ENCODE measurements at places on chromosomes 12 and 14.

GRCh38 chr12:131912518-131913274 is 16.4 kb upstream of the PUS1 start:
- DNase-seq = no peak

DNA sequence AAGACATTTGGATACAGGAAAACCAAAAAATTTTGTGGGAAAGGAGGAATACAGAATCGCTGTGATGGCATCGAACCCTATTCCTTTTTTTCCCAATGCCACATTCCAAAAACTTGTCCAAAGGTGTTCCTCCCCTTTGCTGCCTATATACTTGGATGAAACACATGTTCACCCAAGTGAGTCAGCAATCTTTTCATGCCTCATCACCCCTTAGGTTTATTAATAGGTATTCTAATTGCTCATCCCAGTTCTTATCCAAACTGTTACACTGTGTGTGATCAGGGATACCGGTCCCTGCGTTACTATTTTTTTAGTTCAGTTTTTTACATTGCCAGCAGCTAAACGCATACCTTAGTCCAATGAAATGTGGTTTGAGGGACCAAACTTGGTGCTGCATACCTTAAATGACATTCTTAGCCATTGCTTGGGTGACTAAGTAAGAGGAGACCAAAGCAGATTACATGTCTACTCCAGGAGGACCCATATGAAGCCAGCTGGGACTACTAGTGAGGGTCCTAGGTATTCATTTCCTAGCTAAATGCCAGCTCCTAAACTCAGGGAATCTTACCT is 20.6 kb upstream of the ST8SIA1 start:
- DNase-seq = no peak

- no peak for DNase-seq
Observed at GRCh38 chr14:91336093-91336450, 81.5 kb downstream of the CCDC88C start.

DNA sequence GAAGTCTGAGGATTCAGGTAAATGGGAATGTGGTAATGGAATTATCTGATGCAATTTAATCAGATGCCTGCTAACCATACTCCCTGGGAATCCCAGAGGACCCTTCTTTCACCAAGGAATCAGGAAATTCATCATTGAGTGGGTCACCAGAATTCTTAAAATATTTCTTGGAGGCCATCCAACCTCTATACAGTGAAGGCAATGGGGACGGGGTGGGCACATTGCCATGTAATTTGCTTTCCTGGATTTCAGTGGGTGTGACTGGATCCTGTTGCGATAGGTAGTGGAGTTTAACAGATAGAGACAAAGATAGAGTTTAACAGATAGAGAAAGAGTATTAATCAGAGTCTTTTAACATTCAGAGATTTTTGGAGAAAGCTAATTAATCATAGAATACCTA is 394.4 kb downstream of the DAD1 start:
- DNase-seq = no peak

DNA sequence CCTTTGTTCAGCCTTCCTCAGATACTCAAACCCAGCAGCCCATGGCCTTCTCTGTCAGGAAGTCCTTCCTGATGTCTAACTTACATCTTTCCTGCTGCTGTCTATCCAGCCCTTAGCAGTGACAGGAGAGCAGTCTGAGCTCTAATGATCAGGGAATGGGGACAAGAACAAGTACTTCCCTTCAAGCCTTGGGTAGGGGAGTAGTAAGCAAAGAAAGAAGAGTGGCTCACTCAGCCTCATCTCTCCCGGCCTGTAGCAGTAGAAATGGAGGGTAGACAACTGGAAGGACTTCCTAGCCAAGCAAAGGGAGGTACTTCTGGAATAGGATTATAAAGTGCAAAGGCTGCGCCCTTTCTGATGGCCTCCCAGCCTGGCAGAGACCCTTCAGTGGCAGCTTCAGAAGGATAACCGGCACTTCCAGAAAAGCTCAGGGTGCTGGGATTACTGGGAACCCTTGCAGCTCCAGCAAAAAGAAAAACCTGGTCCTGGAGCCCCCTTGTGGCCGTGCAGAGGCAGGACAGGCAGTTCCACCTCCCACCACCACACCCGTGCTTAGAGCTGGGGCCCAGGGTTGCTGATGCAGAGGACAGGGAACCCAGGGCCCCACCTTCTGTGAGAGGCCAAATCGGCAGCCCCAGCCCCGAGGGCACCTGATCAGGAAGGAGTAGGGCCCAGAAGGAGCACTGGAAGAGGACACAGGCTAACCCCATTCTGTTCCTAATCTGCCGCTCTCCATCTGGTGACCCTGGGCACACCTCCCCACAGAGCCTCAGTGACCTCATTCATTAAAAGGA is 12.4 kb upstream of the SMUG1 start:
- peak; percentile 78 for DNase-seq

GRCh38 chr12:54142114-54142475 is 46.7 kb downstream of the SMUG1 start:
- no peak for DNase-seq
